Astrocyte of the spinal cord (primary cell): ENCODE measurements at places on chromosomes 13 and 19.

DNA sequence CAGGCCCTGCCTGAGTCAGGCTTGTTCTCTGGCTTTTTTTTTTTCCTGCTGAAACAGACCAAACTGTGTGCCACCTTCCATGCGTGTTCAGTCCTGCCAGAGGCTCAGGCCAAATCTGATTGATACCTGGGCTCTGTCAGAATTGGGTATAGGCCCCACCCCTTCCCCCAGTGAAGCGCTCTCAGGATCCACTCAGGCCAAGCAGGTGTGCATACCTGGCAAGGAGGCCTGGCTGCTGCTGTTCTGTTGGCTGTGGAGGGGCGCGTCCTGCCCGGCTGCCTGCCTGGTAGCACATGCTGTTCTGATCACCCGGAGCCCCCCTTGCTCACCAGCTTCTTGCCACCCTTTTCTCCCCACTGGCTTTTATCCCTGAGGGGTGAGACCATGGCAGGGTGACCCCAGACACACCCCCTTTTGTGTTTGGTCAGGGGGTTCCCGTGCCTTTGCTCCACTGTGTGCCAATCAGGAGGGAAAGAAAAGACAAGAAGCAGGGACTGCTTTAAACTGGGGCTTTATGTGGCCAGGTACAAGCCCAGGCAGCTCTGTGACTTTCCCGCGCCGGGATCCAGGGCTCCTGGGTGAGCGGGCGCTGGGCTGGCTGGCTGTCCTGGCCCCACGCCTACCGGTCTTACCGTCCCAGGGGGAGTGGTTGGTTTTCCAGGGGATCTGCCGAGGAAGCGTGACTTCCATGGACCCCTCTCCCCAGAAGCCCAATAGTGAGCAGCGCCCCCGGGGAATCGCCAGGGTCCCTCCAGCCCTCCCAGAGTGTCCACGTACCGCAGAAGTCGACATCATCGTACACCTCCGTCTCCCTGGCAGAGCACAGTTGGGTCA, 12.7 kb downstream of the PRAM1 start:
- DNase-seq: no peak

DNA sequence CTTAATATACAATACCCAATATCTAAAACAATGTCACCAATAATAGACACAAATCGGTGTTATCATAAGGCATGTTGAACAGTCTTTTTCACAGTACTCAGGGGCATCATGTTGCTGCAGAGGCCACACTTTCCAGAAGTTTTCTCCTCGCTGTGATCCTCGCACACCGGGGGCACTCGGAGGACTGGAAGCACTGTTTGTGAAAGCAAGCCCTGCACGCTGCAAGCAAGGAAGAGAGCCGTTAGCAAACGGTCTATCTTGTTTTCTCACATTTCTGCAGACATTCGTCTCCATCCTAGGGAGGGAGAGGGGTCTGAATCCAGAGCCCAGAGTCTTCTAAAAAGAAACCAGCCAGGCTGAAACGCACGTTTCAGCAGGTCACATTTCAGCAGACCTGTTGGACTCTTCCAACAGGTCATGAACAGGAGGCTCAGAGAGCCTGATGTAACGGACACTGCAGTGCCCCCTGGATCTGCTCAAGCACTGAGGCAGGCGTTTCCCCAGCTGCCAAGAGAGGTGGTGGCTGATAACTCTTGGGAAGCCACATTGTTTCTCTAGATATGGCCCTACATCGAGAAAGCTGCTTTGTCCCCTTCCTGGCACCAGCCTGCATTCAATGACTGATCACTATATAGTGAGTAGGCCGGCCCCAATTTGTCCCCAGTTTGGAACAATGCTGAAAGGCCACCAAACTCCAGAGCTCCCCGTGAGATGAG, 43.6 kb downstream of the RUBCNL start:
- no peak for DNase-seq

DNA sequence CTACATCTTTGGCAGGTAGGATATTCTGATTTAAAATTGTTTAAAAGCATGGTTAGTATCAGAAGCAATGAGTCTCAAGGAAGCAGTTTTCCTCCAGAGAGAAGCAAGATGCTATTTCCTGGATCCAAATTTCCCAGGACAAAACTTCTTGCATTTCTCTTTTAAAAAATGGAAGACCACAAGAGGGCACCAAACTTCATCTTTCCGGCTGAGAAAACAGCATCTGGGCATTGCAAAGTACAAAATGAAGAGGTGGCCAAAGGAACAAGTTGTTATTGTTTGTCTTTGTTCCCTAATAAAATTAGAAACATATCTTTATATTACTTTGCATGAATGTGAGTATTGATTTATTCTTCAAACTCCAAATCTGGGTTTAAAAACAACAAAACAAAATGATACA, 60.0 kb upstream of the LRCH1 start:
- DNase-seq: peak; percentile 64

GRCh38 chr13:86729206-86729605, 930.0 kb upstream of the SLITRK6 start:
- DNase-seq: no peak

DNA sequence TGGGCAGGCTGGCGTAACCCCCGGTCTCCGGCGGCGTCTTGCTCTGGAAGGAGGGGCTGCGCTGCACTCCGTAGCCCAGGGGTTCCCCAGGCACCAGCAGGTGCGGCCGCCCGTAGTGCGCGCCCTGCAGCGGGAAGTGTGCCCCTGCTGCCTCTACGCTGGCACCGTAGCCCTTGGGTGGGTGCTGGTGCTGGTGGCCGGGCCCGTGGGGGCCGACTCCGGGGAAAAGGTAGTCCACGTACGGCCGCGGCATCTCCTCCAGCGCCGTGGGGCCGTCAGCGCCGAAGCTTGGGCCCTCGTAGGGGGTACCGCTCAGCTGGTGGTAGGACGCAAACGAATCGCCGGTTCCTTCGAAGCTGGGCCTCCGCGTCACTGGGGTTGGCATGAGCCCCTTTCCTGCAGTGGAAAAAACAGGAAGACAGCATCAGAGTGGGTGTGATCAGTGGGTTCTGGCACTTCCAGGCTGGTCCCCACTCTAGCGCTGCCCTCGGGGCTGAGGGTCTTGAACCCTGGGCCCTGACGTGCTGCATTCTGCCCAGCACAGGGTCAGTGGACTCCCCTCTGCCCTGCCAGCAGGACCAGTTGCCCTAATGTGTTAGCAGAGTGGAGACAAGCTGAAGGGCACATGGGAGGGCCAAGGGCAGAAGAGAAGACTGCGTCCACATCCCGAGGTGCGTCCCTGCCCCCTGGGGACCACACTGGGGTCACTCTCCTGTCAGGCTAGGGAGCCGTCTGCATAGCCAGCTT, 72.3 kb downstream of the LATS2 start:
- no peak for DNase-seq

- DNase-seq: no peak
These were observed 21.7 kb upstream of the ZNF429 start for GRCh38 chr19:21483589-21484170.

- DNase-seq: no peak
These were observed 2.2 kb upstream of the LSR start for GRCh38 chr19:35246466-35247092.

DNA sequence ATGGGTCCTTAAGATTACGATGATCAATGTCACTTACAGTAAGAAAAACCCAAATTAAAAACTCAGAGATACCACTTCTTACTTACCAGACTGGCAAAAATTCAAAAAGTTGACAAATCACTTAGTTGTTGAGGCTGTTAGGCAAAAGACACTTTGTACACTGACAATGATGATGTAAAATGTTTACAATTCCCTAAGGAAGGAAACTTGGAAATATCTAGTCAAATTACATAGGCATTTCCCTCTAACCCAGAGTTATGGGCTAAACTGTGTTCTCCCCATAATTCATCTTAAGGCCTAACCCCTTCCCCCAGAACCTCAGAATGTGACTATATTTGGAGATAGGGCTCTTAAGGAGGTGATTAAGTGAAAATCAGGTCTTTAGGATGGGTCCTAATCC, 12.0 kb downstream of the TGDS start:
- DNase-seq: no peak

- no peak for DNase-seq
These were observed 148.7 kb downstream of the COL4A1 start for GRCh38 chr13:110158226-110158625.

DNA sequence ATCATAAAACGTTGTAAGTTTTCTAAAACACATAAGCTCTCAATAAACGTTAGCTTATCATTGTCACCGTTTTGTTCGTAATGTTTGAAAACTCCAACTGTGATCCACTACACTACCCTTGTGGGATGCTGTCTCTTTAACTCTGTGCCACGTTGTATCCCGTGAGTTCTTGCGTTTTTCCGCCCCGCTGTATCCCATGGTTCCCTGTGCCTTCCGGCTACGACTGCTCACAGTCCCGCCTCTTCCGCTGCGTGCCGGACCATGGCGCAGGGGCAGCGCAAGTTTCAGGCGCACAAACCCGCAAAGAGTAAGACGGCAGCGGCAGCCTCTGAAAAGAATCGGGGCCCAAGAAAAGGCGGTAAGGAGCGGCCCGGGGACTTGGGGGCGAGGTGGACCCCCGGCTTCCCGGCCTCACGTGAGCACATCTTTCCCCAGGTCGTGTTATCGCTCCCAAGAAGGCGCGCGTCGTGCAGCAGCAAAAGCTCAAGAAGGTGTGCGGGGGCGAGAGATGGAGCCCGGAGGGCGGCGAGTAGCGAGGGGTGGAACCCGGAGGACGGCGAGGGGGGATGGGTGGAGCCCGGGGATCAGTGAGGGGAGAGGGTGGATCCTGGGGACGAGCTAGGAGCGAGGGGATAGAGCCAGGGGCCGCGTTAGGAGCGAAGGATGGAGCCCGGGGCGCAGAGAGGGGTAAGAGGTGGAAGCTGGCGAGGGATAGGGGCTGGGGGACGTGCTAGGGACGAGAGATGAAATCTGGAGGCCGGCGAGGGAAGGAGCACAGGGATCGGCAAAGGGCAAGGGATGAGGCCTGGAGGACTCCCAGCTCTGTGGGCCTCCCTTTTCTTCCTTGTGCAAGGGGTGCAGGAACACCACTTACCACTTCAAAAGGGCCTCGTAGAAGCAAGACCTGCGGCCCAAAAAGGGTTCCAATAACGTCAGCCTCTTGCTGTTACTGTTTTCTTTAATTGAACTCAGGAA, at the start of gene C19orf53:
TSS of gene C19orf53 (plus strand) at position 240 of the 975 bp plus-strand sequence. CDS start at position 262, 22 bp downstream.
- peak; percentile 91 for DNase-seq

DNA sequence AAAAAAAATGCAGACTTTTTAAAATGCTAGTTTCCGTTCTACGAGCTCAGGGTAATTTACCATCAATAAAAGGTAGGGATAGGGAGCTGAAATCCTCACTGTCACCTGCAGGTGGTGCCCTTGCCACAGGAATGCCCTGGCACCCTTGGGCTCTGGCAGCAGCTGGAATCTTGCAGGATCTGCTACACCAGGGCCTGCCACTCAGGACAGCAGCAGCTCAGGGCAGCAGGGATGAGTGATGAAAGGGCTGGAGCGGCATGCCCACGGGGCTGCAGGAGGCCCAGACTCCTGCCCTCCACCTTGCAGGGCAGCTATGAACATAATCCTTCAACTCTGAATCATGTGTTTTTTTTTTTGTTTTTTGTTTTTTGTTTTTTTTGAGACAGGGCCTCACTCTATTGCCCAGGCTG, 54.0 kb downstream of the GNG7 start:
- peak; percentile 69 for DNase-seq

- DNase-seq: no peak
These were observed 432.2 kb downstream of the OLFM4 start for GRCh38 chr13:53460796-53461195.

DNA sequence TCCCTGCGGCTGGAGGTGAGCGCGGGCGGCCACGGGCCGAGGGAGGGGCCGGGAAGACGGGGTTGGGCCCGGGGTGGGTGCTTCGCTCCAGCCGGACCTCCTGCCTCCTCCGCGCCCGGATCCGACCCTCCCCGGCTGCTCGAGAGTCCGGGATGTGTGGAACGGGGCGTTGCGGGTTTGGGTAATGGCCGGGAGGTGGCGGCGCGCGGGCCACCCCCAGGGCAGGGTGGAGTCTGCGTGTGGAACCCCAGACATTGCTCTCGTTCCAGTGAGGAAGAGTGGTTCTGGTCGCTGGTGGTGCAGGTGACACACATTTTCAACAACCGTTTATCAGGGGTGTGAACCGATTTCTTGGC, 38.8 kb downstream of the ARHGEF7 start:
- DNase-seq: no peak

GRCh38 chr13:103222683-103223082, 156.5 kb upstream of the SLC10A2 start:
- DNase-seq: no peak

DNA sequence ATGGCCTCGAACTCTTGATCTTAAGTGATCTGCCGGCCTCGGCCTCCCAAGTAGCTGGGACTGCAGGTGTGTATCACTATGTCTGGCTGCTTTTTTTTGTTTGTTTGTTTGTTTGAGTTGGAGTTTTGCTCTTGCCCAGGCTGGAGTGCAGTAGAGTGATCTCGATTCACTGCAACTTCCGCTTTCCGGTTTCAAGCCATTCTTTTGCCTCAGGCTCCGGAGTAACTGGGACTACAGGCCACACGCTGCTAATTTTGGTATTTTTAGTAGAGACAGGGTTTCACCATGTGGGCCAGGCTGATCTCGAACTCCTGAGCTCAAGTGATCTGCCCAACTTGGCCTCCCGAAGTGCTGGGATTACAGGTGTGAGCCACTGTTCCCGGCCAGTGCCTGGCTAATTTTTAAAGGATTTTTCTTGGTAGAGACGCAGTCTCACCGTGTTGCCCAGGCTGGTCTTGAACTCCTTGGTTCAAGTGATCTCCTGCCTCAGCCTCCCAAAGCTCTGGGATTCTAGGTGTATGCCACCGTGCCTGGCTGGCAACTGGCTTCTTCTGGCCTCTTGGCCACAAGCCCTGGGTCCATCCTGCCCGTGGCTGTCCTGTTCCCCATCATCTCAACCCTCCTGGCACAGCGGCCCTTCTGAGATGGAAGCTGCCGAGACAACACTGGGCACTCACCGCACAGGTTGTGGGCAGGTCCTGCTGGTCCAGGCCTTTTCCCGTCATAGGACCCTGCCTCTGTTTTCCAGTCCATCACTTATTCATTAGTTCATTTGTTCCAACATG, 11.5 kb downstream of the TECR start:
- no peak for DNase-seq

DNA sequence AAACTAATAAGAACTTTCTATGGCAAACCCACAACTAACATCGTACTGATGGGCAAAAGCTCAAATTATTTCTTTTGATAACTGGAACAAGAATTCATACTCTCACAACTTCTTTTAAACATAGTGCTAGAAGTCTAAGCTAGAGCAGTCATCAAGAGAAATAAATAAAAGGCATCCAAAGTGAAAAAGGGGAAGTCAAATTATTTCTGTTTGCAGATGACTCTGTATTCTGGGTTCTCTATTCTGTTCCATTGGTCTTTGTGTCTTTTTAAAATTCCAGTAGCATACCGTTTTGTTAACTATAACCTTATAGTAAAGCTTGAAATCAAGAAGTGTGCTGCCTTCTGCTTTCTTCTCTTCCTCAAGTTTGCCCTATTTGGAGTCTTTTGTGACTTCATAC, 1215.9 kb downstream of the UQCRFS1 start:
- DNase-seq: no peak

- DNase-seq: peak; percentile 48
These were observed 15.4 kb upstream of the PRR19 start for GRCh38 chr19:42286349-42287016.
